ENCODE measurements at places on chromosomes 1 and 21.

DNA sequence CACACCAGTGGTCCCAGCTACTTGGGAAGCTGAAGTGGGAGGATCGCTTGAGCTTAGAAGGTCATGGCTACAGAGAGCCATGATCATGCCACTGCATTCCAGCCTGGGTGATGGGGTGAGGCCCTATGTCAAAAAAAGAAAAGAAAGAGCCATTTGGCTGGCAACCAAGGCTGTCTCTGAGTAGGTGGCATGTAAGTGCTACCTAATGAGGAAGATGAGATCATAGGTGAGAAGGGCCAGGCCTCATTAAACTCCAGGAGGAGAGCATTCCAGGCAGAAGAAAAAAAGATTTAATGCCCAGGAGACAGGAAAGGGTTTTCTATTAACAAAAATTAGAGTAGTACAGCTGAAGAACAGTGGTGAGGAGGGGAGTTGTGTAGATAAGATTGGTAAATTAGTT lies 103.4 kb upstream of the ZNF678 start:
- no peak overlapping the region for H3K4me3 ChIP-seq
- no peaks in the 10 kb centered on the region for H3K27me3 ChIP-seq
- H3K36me3 ChIP-seq: no peaks in the 10 kb centered on the region
- no peak for DNase-seq
- H3K4me1 ChIP-seq: no peaks in the 10 kb centered on the region
- H3K27ac ChIP-seq: no peak overlapping the region

GRCh38 chr1:198268784-198269645 lies 112.2 kb downstream of the NEK7 start:
- H3K27me3 ChIP-seq: no peaks in the 10 kb centered on the region
- no peaks in the 10 kb centered on the region for H3K4me1 ChIP-seq
- no peaks in the 10 kb centered on the region for H3K36me3 ChIP-seq
- no peak for DNase-seq
- no peak overlapping the region for H3K4me3 ChIP-seq
- H3K27ac ChIP-seq: no peak overlapping the region

DNA sequence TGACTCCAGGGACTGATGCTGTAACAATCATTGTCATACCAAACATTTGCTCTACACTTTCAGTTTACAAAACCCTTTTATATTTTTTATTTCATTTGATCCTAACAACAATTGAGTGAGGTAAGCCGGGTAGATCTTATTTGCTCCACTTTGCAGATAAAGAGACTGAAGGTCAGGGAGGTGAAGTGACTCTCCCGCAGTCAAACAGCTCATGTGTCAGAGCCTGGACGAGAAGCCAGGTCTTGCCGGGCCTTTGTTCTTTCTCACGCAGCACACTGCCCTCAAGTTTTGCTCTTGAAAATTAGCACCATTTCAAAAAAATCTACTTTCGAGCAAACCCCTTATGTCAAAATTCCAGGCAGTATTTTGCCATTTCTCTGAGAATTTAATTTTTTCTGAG lies 65.2 kb downstream of the CD247 start:
- H3K27ac ChIP-seq: no peak overlapping the region

DNA sequence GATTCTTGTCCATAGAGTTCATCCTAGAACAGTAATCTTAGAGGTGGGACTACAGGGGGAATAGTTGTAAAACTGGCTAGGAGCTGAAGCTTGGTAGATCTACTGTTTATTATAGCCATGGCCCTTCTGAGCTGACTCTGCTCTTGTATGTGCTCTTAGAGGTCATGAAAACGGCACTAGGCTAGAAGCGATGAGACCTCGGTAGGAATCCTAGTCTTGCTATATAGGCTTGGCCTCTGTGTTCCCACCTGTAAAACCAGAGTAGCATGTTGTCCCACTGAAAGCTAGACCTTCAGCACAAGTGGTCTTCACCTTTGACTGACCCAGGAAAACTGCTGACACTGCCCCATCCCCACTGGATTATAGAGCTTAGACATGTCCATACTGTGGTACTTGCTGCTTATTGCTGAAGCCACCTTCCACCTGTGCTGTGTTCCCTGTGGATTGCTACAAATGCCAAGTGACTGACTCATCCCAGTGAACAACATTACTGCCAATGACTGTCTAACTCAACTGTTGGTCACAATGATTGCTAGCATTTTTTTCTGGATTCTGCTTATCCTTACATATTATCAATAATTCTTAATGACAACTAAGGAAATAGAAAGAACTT lies 23.0 kb upstream of the PIGC start:
- no peak overlapping the region for H3K27ac ChIP-seq
- H3K36me3 ChIP-seq: no peaks in the 10 kb centered on the region
- H3K4me3 ChIP-seq: no peak overlapping the region
- H3K27me3 ChIP-seq: no peaks in the 10 kb centered on the region
- H3K4me1 ChIP-seq: no peaks in the 10 kb centered on the region

DNA sequence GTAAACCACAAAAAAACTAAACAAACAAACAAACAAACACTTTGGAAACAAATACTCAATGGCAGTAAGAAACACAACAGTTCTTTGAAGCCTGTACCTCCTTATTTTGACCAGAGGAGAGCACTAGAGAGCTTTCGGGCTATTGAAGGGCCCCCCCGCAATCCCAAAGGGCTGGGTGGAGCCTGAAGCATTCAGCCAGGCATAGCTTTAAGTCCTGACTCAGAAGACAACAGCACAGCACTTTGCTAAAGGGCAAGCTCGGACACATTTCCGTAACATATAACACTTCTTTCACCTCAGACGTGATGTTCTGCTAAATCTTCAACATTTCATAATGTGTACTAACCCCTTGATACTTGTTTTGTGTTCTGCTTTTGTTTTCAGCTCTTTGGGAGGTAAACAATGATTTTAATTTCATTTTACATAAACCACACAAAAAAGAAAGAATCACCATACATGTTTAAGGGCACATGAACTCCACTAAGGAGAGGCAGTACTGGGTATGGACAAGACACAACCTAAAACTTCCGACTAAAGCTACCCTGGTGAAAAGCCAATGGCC lies 9.7 kb upstream of the SHCBP1L start:
- DNase-seq: peak; percentile 52
- no peak overlapping the region for H3K27ac ChIP-seq
- no peak overlapping the region for H3K4me3 ChIP-seq
- H3K27me3 ChIP-seq: no peaks in the 10 kb centered on the region
- no peaks in the 10 kb centered on the region for H3K4me1 ChIP-seq

Data from colonic mucosa (tissue), 4 donors.